ENCODE measurements at places on chromosomes 7 and 10.

GRCh38 chr7:105246256-105246655 is 142.5 kb downstream of the SRPK2 start:
- no peak for DNase-seq

DNA sequence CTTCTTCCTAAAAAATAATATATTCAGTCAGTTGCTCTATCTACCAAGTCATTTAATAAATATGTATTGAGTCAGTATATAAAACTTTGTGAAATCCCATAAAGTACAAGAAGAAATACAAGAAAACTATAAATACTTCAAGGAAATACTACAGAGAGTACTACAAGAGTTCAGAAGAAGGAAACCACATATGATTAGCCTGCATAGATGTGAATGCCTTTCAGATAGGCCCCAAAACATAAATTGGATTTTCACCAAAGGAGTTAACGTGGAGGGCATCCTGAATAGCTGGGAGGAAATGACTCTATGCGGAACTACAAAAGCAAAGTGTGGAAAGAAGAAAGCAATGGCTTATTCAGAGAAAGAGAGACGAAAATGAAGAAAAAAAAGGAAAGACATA is 120.1 kb downstream of the LRRN3 start:
- no peak for DNase-seq

DNA sequence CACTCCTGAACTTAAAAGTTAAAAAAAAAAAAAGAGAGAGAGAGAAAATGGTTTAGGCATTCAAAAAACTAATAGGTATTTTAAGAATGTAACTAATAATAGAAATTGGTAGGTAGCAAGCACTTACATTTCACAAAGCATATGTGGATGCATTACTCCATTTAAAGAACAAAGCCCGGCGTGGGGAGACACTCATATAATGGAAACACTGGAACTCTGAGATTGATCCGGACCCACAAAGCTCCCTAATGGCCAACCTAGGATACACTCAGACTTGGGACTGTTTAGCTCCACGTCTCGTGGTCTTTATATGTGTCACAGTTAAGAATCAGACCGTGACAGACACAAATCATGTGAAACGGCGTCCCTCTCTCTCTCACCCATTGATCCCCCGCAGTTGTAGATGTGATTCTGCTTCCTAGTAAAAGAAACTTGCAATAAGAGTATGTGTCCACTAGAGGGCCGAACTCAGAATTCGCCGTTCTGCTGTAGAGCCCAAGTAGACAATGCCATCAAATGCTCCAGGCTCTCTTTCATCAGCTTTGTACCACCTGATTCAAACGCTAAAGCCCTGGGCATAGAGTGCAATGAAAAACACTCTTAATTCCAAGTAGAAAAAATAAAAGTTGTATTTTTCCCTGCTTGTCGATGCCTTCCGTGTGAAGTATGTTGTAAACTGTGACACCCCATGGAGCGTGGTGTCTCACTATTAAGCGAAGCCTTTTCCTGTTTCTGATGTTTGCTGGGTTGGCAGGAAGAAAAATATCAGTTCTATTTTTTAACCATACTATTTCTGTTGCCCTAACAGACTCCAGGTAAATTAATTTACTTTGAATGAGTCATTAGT is 429.0 kb upstream of the MTPN start:
- no peak for DNase-seq

DNA sequence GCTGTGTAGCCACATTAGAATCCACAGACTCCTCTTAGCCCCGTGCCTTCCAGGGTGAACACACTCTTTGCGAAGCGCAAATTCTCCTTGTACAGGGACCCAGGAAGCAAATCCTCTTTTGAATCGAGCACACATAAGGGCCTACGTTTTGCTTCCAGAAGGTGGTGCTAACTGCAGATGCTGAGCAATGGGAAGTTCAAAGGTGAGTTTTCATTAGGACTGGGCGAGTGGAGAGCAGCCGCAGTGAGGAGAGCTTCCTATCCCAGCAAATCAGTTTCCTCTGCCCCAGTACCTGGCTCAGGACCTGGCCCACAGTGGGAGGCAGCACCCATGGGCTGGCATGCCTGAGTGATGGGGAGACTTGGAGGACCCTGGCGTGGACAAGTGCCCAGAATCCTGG is 23.5 kb upstream of the GPR26 start:
- DNase-seq = no peak

- no peak for DNase-seq
Observed at GRCh38 chr10:103044942-103045489, 126.9 kb downstream of the CNNM2 start.

DNA sequence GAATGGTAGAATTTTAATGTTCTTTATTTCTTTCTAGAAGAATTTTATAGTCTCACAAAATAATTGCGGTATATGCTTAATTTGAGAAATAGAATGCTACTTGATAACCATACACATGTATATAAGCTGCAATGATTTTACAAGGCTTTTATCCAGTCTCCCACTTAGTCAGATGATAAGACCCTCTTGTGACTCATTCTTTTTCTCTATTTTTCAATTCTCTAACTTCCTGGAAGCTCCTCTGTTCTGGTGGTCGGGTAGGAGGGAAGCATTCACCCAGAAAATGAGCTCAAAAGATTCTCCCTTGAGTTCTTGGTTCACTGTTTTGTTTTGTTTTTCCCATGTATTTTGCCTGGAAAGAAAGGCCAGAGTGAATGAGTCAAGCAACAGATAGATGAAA is 546.6 kb downstream of the INHBA start:
- no peak for DNase-seq

GRCh38 chr7:34184466-34184865 is 279.1 kb downstream of the BMPER start:
- no peak for DNase-seq

GRCh38 chr7:134829380-134829986 is 50.0 kb downstream of the CALD1 start:
- DNase-seq = no peak

DNA sequence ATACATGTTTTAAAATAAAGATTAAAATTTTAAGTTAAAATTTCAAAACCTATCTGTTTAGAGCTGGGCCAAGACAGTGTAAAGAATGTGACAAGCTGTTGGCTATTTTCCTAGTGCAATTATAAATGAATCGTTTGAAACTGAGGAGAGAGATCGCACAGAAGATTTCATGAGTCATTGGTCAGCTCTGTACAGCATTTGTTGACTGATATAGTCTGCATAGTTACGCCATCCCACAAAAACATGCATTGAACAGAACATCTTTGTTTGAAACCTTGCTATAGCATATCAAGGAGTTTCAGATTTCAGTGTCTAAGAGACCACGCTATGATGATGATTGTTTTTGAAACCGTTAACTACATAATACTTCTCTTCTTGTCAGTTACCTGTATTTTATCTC is 1.3 kb upstream of the C10orf67 start:
- DNase-seq = no peak

Measured in T1000 (cell line).